ENCODE measurements at places on chromosomes 6 and 20.

DNA sequence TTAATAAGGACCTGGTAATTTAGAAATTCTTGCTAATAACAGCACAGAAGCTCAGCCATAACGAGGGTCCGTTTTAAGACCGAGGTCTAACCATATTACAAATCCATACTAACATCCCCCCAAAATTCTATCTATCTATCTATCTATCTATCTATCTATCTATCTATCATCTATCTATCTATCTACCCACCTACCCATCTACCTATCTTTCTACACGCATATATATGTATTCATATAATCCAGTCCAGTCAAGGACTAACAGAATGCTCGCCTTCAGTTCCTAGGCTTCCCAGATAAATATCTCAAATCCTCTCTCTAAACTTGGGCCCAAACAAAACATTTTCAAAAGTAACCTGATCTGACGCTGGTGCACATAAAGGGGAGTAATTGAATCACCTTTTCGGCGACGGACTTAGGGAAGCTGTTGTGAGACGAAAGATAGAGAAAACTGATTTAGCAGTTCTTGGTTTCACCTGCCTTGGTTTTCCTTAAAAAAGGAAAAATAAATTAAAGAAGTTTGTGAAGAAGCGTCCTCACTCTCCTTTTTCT lies 14.5 kb downstream of the HMGN4 start:
- peaks cover 6% of the 10 kb centered on the region for H3K36me3 ChIP-seq
- H3K27ac ChIP-seq = no peak overlapping the region
- no peak overlapping the region for H3K4me3 ChIP-seq
- peaks cover 20% of the 10 kb centered on the region for H3K4me1 ChIP-seq
- no peak for DNase-seq
- peaks cover 22% of the 10 kb centered on the region for H3K27me3 ChIP-seq

DNA sequence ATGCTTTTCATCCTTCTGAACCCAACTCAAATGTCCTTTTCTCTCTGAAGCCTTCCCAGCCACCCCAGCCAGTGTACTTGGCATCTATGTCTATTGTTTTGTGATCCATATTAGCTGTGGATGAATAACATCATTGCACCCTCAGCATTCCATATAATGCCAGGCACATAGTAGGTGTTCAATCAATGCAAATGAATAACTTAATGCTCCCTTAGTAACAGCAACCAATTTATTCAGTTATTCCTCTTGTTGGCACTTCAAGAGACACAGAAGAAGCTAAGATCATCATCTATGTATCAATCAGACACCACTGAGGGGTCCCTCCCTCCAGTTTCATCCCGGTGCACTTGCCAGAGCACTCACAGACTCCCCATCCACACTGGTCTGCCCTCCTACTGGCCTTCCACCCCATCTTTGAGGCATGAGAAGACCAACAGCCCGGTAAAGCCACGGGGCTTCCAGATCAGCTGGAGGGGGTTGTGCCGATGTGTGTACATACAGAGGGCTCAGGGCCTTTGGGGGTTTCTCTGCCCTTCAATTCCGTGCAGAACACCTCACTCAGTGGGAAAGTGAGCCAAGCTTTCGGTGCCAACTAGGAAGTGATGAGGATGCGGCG lies 2.4 kb upstream of the TAF8 start:
- H3K36me3 ChIP-seq = no peaks in the 10 kb centered on the region
- H3K27me3 ChIP-seq = peaks cover 41% of the 10 kb centered on the region
- peaks cover 30% of the 10 kb centered on the region for H3K4me1 ChIP-seq
- no peak for DNase-seq
- peak overlapping the region; percentile 88 for H3K4me3 ChIP-seq

DNA sequence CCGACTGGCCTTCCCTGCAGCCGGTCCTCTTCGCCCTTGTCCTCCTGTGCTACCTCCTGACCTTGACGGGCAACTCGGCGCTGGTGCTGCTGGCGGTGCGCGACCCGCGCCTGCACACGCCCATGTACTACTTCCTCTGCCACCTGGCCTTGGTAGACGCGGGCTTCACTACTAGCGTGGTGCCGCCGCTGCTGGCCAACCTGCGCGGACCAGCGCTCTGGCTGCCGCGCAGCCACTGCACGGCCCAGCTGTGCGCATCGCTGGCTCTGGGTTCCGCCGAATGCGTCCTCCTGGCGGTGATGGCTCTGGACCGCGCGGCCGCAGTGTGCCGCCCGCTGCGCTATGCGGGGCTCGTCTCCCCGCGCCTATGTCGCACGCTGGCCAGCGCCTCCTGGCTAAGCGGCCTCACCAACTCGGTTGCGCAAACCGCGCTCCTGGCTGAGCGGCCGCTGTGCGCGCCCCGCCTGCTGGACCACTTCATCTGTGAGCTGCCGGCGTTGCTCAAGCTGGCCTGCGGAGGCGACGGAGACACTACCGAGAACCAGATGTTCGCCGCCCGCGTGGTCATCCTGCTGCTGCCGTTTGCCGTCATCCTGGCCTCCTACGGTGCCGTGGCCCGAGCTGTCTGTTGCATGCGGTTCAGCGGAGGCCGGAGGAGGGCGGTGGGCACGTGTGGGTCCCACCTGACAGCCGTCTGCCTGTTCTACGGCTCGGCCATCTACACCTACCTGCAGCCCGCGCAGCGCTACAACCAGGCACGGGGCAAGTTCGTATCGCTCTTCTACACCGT lies 6.1 kb downstream of the UBD start:
- peaks cover 6% of the 10 kb centered on the region for H3K4me1 ChIP-seq
- H3K36me3 ChIP-seq = no peaks in the 10 kb centered on the region
- H3K4me3 ChIP-seq = peak overlapping the region; percentile 54
- no peak overlapping the region for H3K27ac ChIP-seq
- peak; percentile 57 for DNase-seq

DNA sequence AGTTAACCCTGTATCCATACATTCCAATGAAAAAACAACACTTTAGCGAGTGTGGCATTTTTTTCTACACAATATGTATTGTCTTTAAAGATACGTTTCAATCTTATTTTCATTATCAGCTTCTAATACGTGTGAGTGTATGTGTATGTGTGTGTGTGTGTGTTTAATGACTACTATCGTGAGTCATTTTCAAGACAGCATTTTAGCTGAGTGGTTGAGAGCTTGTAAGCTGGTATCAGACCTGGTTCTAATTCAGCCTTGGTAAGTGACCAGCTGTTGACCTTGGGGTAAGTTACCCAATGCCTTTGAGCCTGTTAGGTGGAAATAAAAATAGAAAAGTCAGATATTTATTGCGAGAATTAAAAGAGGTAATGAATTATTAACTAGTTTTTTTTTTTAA lies 320.0 kb upstream of the NT5E start:
- H3K4me1 ChIP-seq = no peaks in the 10 kb centered on the region
- H3K27ac ChIP-seq = no peak overlapping the region
- peaks cover 29% of the 10 kb centered on the region for H3K27me3 ChIP-seq
- DNase-seq = no peak
- no peak overlapping the region for H3K4me3 ChIP-seq

- H3K4me1 ChIP-seq = no peaks in the 10 kb centered on the region
- no peaks in the 10 kb centered on the region for H3K27me3 ChIP-seq
- H3K4me3 ChIP-seq = no peak overlapping the region
- no peak for DNase-seq
- no peaks in the 10 kb centered on the region for H3K36me3 ChIP-seq
Observed at GRCh38 chr6:29486577-29486976, 1.2 kb downstream of the MAS1L start.

DNA sequence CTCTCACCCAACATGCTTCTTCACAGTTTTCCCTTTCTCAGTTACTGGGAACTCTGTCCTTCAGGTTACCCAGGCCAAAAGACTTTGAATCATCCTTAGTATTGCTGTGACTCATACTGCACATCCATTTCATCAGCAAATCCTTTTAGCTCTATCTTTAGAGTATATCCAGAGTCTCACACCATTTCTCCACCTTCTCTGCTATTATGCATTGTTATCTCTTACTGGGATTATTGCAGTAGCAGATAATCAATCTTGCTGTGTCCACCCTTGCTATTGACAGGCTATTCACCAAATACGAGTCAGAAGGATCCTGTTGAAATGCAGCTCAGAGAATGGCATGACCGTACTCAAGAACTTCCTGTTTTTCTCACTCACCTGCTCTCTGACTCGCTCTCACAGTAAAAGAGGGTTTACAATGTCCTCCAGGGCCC lies 57.3 kb downstream of the BCKDHB start:
- no peak overlapping the region for H3K27ac ChIP-seq
- no peaks in the 10 kb centered on the region for H3K27me3 ChIP-seq
- no peaks in the 10 kb centered on the region for H3K36me3 ChIP-seq

DNA sequence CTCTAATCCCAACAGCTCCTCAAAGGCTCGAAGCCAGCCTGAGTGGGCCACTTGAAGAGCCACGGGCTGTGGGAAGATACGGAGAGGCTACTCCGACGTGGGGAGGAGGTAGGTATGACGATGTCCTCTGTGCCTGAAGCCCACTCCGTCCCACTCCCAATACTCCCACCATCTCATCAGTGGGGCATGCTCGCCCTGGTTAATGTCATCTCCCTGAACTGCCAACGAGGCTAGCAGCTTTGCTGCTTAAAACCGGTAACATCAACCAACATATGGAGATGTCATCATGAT lies 11.1 kb downstream of the NRN1 start:
- DNase-seq = no peak
- H3K36me3 ChIP-seq = peaks cover 18% of the 10 kb centered on the region
- peaks cover 99% of the 10 kb centered on the region for H3K27me3 ChIP-seq

DNA sequence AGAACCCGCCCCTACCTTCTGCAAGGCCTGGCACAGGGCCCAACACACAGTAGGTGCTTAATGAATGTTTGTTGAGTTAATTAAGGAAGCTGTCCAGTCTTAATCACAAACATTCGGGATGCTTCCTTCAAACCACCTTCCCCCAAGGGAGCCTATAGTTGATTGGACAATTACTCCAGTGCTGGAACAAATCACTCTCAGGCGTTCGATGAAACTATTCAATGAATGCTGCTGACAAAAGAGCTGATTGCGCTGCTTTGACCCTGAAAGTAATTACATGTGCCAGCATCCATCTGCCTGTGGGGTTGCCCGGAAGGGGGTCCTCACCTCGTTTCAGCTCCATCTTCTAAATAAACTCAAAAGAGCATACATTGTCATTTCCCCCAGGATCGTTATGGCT lies 112.0 kb upstream of the SRSF6 start:
- peaks cover 18% of the 10 kb centered on the region for H3K27me3 ChIP-seq
- peaks cover 2% of the 10 kb centered on the region for H3K36me3 ChIP-seq
- no peak overlapping the region for H3K27ac ChIP-seq

GRCh38 chr6:106149472-106150069 lies 63.4 kb downstream of the PRDM1 start:
- H3K36me3 ChIP-seq = no peaks in the 10 kb centered on the region
- no peak for DNase-seq
- H3K4me3 ChIP-seq = no peak overlapping the region
- H3K4me1 ChIP-seq = peaks cover 7% of the 10 kb centered on the region
- peaks cover 4% of the 10 kb centered on the region for H3K27me3 ChIP-seq
- no peak overlapping the region for H3K27ac ChIP-seq

GRCh38 chr6:150263765-150264404 lies 104.9 kb upstream of the IYD start:
- no peak overlapping the region for H3K4me3 ChIP-seq
- H3K36me3 ChIP-seq = no peaks in the 10 kb centered on the region
- no peaks in the 10 kb centered on the region for H3K27me3 ChIP-seq

DNA sequence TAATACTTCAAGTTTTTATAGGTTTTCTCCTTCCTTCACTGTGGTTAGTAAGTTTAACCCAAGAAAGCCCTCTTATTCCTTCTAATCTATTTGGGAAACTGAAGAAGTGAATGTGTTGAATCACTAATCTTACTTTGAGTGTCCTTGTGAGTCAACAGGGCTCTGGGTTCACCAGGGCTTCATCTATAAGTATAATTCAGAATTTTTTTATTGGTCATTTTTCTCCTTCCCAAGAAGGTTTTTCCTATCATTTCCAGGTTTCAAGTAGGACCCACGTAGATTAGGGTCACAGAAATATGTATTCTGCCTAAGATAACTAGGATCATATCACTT lies 191.1 kb downstream of the ATXN1 start:
- H3K36me3 ChIP-seq = no peaks in the 10 kb centered on the region
- no peak for DNase-seq
- no peak overlapping the region for H3K27ac ChIP-seq
- no peaks in the 10 kb centered on the region for H3K4me1 ChIP-seq
- no peak overlapping the region for H3K4me3 ChIP-seq

GRCh38 chr6:135179920-135180541 lies 1.1 kb upstream of the MYB start:
- no peaks in the 10 kb centered on the region for H3K36me3 ChIP-seq
- H3K27ac ChIP-seq = no peak overlapping the region
- peak overlapping the region; percentile 96 for H3K4me3 ChIP-seq
- DNase-seq = no peak
- peaks cover 18% of the 10 kb centered on the region for H3K4me1 ChIP-seq
- H3K27me3 ChIP-seq = peaks cover 46% of the 10 kb centered on the region

GRCh38 chr6:159038914-159039884 lies 5.6 kb downstream of the TAGAP start:
- no peaks in the 10 kb centered on the region for H3K36me3 ChIP-seq
- no peak for DNase-seq
- no peaks in the 10 kb centered on the region for H3K4me1 ChIP-seq
- H3K27ac ChIP-seq = no peak overlapping the region
- no peak overlapping the region for H3K4me3 ChIP-seq

- H3K36me3 ChIP-seq = peaks cover 27% of the 10 kb centered on the region
- no peak overlapping the region for H3K27ac ChIP-seq
- no peaks in the 10 kb centered on the region for H3K27me3 ChIP-seq
- H3K4me1 ChIP-seq = peaks cover 16% of the 10 kb centered on the region
Observed at GRCh38 chr20:41480054-41480770, 113.6 kb upstream of the EMILIN3 start.

DNA sequence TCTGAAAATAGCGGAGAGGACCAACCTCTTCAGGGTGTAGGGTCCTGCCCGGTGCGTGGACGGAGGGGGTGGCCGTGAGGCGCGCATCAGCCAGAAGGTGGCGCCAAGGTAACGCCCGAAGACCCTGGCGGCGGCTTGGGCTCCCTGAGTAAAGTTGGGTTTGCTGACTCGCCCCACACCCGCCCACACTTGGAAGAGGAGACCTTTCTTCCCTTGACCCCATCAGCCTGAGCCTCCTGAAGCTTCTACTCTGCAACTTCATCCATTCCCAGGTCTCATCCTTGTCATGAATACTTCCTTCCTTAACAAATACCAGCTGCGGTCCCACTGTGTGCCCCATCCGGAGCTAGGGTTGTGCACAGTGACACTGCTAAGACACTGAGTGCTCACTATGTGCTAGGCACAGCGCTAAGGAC lies 14.6 kb downstream of the CD40 start:
- peak; percentile 82 for DNase-seq
- peaks cover 10% of the 10 kb centered on the region for H3K4me1 ChIP-seq
- H3K36me3 ChIP-seq = no peaks in the 10 kb centered on the region
- peaks cover 46% of the 10 kb centered on the region for H3K27me3 ChIP-seq

- no peak for DNase-seq
- H3K27me3 ChIP-seq = no peaks in the 10 kb centered on the region
- H3K27ac ChIP-seq = no peak overlapping the region
- no peaks in the 10 kb centered on the region for H3K36me3 ChIP-seq
- no peak overlapping the region for H3K4me3 ChIP-seq
Observed at GRCh38 chr6:54097753-54098152, 13.5 kb upstream of the MLIP start.

- no peak overlapping the region for H3K4me3 ChIP-seq
- no peaks in the 10 kb centered on the region for H3K36me3 ChIP-seq
- DNase-seq = no peak
- no peak overlapping the region for H3K27ac ChIP-seq
Observed at GRCh38 chr6:111080698-111081097, 6.6 kb upstream of the SLC16A10 start.

Measured in neural crest cell (in vitro differentiated cells).